ENCODE measurements at places on chromosomes 16 and 17.

DNA sequence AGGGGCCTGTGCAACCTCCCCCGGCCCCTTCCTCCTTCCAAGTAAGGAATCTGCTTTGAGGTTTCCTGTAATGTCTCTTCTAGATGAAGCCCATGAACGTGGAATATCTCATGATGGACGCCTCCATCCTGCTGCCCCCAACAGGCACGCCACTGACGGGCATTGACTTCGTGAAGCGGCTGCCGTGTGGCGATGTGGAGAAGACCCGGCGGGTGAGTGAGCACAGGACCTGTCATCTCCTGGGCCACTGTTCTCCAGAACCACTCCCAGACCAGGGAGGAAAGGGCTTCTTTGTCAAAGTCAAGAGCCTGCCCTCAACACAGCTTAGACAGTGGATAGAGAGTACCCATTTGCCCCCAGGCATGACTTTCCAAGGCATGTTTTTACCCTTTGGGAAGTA lies 107.1 kb downstream of the CLEC16A start:
- DNase-seq = no peak

- no peak for DNase-seq
Measured at GRCh38 chr17:63611354-63611753, 10.7 kb downstream of the TACO1 start.

DNA sequence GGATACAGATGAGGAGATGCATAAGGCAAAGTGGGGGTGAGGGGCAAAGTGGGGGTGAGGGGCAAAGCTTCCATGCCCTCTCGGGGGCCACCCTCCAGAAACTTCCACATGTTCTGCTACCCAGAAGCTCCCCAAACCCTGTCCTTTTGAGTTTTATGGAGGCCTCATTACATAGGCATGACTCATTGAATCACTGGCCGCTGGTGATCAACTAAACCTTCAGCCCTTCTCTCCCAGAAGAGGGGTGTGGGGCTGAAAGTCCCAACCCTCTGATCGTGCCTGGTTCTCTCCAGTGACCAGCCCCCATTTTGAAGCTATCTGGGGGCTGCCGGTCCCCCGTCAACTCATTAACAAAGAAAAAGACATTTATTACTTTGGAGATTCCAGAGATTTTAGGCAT lies 27.5 kb downstream of the ITGAE start:
- DNase-seq = peak; percentile 65

- DNase-seq = peak; percentile 80
Measured at GRCh38 chr17:2122641-2123302, 67.9 kb downstream of the HIC1 start.

- peak; percentile 88 for DNase-seq
Measured at GRCh38 chr16:714558-715476, at the start of gene METRN. Gene METRN, plus strand, starts transcription at chr16:715118. Its CDS starts 172 bp downstream, at chr16:715290.

DNA sequence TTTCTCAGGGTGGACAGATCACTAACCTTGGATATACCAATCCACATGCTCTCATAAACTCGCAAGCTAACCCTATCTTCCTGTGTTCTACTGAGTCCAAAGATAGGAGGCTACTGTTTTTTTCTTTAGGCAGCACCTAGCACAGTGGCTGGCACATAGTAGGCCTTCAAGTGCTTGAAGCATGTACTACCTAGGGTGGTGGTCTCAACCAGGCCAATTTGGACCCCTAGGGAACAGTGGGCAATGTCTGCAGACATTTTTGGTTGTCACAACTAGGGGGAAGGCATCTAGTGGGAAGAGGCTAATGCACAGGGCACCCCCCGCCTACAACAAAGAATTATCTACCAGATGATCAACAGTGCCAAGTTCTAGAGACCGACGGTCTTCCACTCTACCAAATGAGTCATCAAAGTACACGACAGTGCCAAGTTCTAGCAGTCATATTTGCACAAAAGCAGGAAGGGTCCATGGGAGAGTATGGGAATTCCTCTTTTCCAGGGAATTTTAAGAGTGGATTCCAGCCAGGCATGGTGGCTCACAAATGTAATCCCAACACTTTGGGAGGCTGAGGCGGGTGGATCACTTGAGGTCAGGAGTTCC lies 390.3 kb downstream of the SLC39A11 start:
- DNase-seq = peak; percentile 83

DNA sequence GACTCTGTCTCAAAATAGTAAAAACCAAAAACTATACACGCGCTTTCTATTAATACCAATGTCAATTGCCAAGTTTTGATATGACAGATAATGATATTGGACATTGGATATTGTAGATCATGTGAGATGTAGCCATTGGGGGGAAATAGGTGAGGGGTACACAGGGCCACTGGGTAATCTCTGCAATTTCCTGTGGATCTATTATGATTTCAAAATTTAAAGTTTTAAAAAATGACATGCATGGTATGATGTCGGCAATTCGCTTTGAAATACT lies 266.0 kb downstream of the PARN start:
- DNase-seq = no peak

DNA sequence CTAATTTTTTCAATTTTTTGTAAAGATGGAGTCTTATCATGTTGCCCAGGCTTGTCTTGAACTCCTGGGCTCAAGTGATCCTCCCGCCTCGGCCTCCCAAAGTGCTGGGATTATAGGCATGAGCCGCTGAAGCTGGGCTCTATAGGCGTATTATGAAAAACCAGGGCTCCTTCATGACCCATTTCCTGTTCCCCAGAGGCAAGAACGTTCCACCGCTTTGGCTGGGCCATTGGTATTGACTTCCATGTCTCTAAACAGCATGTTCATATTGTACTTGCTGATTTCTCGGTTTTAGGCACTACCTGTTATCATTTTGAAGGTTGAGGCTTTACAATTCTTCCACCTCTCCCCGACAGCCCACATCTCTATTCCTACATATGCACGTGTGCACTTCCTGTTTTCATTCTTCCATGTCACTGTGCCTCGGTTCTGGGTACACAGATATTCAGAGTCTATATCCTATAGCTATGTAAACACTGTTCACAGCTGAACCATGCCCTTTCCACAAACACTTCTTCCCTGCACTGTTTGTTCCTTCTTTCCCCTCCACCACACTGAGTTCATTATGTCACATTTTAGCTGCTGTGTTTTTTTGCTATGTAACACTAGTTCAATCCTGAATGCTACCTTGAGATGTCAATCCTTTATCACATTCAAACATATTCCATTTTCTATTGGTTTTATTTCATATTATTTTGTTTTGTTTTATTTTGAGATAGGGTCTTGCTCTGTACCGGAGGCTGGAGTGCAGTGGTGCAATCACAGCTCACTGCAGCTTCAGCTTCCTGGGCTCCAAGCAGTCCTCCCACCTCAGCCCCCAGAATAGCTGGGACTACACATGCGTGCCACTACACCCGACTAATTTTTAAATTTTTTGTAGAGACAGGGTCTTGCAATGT lies 16.8 kb upstream of the MAPK3 start:
- DNase-seq = no peak

GRCh38 chr17:62713086-62713881 lies 85.8 kb downstream of the MRC2 start:
- DNase-seq = no peak

DNA sequence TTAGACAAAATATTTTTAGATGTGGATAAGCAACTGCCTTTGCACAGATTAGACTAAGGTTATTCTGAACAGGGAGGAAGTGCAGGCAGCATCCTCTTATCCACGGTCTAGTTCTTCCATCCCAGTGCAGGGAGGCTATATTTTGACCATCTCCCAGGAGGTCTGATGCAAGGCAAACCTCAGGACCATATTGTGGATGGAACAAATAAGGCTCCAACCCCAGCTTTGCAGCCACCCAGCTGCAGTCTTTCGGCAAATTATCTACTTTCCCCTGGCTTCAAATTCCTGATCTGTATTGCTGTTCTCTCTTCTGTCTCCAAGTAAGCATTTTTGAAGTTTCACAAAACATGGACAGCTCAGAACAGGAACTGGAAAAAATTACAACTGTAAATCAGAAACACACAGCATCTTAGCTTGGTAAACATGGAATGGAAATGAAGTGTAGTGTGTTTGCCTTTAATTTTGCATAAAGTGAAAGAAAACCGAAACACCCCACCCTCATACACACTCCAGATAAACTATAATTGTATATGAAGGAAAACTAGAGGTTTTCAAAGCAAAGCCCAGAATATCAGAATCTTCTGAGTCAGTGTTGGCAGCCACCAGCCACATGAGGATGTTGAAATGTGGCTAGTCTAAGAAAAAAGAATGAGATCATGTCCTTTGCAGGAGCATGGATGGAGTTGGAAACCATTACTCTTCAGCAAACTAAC lies 33.5 kb upstream of the MON1B start:
- no peak for DNase-seq

DNA sequence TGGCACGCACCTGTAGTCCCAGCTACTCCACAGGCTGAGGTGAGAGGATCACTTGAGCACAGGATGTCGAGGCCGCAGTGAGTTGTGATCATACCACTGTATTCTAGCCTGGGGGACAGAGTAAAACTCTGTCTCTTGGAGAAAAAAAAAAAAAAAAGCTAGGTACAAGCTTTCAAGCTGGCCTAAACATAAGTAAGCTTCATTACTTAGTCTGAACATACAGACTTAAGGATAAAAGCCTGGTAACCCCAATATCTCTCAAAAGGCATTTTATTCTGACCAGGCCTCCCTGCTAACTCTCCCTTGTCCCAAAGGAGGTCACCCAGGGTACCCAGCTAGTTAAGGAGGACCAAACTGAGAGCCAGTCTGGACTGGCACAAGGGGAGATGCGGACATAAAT lies 46.2 kb downstream of the TOM1L2 start:
- no peak for DNase-seq

DNA sequence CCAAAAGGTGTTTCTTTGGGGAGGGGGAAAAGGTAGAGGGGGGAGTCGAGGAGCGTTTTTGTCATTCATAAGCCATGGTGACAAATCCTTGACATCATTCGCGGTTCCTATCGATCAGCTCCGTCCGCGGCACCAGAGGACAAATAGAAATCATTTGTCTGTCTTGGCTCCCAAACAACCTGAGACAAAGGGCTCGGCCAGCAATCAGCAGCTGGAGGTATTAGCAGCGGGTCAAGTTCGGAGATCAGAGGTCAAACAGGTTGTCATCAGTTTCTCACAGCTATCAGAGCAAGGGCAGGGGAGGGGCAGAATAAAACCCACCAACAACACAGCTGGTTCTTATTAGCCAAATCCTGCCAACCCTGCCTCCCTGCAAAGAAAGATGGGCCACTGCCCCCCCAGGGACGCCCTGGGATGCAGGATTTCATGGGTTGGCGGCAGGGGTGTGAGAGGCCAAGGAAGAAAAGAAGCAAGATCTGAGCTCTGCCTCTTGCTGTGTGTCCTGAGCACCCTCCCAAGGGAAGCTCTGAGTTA lies 145.3 kb upstream of the LHX1 start:
- DNase-seq = no peak

- peak; percentile 30 for DNase-seq
Measured at GRCh38 chr16:89827383-89828198, 684 bp upstream of the SPIRE2 start.

DNA sequence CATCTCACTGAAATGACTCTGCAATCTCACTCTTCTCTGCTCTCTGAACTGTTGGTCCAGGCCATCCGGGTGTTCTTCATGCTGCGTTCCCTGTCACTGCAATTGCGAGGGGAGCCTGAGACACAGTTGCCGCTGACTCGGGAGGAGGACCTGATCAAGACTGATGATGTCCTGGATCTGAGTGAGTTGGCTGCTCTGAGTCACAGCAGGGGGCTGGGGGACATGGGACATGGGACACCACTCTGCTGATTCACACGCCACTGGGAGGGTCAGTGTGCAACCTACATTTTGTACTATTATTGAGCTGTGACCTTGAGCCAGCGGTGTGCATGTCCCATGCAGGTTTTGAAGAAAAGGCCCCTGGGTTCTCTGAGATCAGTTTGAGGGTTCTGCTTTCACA lies 116.5 kb downstream of the CLEC16A start:
- DNase-seq = no peak
